CD8-positive, alpha-beta T cell (primary cell): ENCODE measurements at places on chromosomes 5 and 9. TPM values are rescaled to one million over a fixed set of nuclear protein-coding genes. Genes with fewer than 3 reads are reported as not detected.

Gene EPB41L4A
- total RNA-seq = 0.47 TPM

Gene ENHO
- not detected for total RNA-seq

Gene PIK3R1
- total RNA-seq = 461 TPM

Gene FBN2
- total RNA-seq = not detected

Gene AIF1L
- total RNA-seq = not detected

Gene HAVCR1
- total RNA-seq = 2.6 TPM

Gene CDO1
- not detected for total RNA-seq

Gene CTSV
- total RNA-seq = not detected

Gene FAM163B
- not detected for total RNA-seq

Gene GCNT4
- total RNA-seq = 6.8 TPM

Gene SPATA31C1
- total RNA-seq = not detected

Gene SLCO4C1
- 0.22 TPM for total RNA-seq

Gene TAF11L5
- not detected for total RNA-seq

Gene RANBP3L
- total RNA-seq = not detected

Gene MBLAC2
- total RNA-seq = 3.2 TPM

Gene SHISAL2B
- total RNA-seq = not detected

Gene LCN9
- not detected for total RNA-seq

Gene STING1
- 55.0 TPM for total RNA-seq

Gene CFAP77
- not detected for total RNA-seq

Gene TAF7
- total RNA-seq = 93.7 TPM

Gene SLC25A48
- not detected for total RNA-seq

Gene PCDHB10
- not detected for total RNA-seq

Gene SAXO1
- not detected for total RNA-seq

Gene HCN1
- not detected for total RNA-seq

Gene GEMIN5
- total RNA-seq = 4.3 TPM

Gene SOHLH1
- total RNA-seq = not detected

Gene FRMD3
- 0.33 TPM for total RNA-seq

Gene RHOBTB3
- 0.17 TPM for total RNA-seq

Gene SPRY4
- total RNA-seq = 1.2 TPM

Gene SPZ1
- not detected for total RNA-seq

Gene SELENOP
- 0.44 TPM for total RNA-seq

Gene GFI1B
- total RNA-seq = not detected

Gene SLIT3
- total RNA-seq = not detected

Gene LRRC19
- total RNA-seq = not detected

Gene PDLIM4
- total RNA-seq = not detected

Gene NUTM2F
- total RNA-seq = not detected

Gene C9orf50
- 0.19 TPM for total RNA-seq

Gene KIF24
- total RNA-seq = 0.08 TPM

Gene NR4A3
- total RNA-seq = 129 TPM

Gene ANKRD31
- 0.89 TPM for total RNA-seq

Gene UBAC1
- 22.0 TPM for total RNA-seq

Gene ANKRD34B
- total RNA-seq = not detected

Gene RANBP17
- not detected for total RNA-seq

Gene SPATA31A3
- not detected for total RNA-seq

Gene SPARC
- not detected for total RNA-seq

Gene MLANA
- not detected for total RNA-seq

Gene SPATA31D4
- total RNA-seq = not detected

Gene SLC6A7
- not detected for total RNA-seq

Gene LCN6
- not detected for total RNA-seq

Gene PCDHA9
- not detected for total RNA-seq

Gene TCF7
- total RNA-seq = 517 TPM

Gene C5orf52
- total RNA-seq = not detected

Gene MARCOL
- total RNA-seq = not detected

Gene SPINK4
- not detected for total RNA-seq
